Chondrocyte (in vitro differentiated cells): ENCODE measurements at places on chromosomes 2 and 18.

DNA sequence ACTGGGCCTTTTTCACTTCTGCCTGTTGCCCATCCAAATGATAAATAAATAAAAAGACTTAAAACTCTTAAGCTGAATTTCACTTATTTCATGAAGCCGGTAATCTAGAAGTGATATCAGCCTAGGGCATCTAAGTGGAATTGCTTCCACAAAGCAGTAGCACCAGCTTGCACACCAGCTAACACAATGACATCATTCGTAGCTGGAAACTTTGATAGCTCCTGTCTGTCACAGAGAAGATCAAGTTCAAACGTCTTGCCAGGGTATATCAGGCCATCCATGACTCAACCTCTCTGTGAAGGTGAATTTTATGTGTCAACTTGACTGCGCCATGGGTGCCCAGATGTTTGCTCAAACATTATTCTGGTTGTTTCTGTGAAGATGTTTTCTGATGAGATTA is 161.7 kb upstream of the MYT1L start:
- no peak for DNase-seq

- DNase-seq = no peak
These were observed 88.0 kb downstream of the KYNU start for GRCh38 chr2:142965443-142965842.

GRCh38 chr2:201128933-201129505 is 13.1 kb downstream of the CFLAR start:
- DNase-seq = no peak

DNA sequence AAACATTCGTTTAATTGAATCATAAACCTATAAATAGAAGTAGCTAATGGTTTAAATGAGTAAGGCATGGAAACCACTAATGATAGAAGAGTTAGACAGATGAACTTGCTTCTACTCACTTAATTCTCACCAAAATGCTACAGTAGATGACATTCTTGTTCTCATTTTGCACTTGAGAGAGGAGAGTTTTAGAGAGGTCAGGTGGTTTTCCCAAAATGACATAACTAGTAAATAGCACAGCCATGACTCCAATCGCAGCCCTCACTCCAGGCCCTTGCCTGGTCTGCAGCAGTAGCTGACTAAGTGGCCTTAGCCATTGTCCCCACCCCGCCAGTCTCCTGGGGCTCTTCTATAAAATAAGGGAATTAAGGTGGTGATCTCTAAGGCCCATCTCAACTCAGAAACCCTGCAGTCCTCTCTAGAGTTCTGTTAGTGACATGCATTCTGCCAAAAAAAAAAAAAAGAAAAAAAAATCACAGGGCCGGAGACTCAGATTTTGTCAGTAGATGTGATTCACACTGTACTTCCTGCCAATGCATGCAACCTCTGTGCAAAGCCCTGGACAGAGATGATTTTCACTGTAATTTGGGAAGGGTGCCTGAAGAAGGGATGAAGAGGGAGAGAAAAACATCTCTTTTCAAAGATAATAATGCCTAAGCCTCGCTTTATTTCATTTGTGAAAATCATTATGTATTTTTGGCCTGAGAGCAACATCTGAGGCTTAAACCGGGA is 221.8 kb downstream of the ANAPC1 start:
- no peak for DNase-seq

- no peak for DNase-seq
These were observed 57.4 kb downstream of the FAM168B start for GRCh38 chr2:131035826-131036231.

GRCh38 chr2:119821266-119821665 is 61.5 kb downstream of the PTPN4 start:
- no peak for DNase-seq

GRCh38 chr2:219736209-219736608 is 108.8 kb downstream of the SLC4A3 start:
- DNase-seq = no peak

GRCh38 chr2:75054296-75054695 is 95.9 kb downstream of the POLE4 start:
- no peak for DNase-seq

DNA sequence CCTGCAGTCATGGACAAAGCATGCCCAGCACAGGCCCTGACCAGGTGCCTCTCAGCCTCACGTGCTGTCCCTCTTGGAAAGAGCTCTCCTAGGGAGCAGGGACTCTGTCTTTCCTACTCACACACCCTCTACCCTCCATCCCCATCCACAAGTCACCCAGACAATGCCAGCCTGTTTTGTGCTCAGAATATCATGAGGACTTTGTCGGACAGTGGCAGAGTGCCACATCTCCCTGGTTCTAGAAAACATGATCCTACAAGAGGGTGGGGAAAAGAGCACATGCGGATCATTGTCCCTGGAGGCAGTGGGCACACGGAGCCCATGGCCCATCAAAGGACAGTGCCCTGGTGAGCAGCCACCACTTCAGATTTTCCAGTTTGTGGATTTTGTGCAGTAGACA is 3.7 kb upstream of the MAL start:
- DNase-seq = no peak

- DNase-seq = no peak
These were observed 124.7 kb upstream of the ZNF516 start for GRCh38 chr18:76619621-76620315.

DNA sequence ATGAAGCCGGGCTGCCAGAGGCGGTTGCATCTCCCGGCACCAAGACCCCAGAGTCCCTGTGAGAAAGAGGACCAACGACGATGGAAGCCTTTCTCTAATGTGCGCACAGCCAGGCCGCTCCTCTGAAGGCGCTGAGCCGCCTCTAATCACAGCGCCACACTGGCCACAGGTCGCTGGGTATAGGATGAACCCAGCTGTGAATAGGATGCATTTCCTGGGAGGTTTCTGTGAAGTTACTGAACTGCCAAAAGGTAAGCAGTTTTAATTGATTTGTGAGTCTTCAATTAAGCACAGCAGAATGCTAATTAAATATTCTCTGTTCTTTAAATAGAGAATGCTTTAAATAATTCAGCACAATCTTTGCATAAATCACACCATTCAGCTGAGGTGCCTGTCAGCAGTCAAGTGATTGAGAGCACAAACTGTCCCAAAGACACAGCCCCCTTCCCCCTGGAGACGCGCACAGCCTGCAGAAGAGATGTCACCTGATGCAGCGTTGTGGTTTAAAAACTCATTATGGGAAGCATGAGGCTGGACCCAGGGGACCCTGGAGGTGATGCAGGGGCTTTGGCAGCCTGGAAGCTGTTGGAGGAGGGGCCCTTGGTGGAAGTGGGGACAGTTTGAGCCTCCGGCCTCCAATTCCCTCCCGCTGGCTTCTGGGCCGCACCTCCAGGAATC is 98.1 kb downstream of the RTP5 start:
- no peak for DNase-seq

- no peak for DNase-seq
These were observed 259.2 kb downstream of the IKZF2 start for GRCh38 chr2:212892193-212892592.

DNA sequence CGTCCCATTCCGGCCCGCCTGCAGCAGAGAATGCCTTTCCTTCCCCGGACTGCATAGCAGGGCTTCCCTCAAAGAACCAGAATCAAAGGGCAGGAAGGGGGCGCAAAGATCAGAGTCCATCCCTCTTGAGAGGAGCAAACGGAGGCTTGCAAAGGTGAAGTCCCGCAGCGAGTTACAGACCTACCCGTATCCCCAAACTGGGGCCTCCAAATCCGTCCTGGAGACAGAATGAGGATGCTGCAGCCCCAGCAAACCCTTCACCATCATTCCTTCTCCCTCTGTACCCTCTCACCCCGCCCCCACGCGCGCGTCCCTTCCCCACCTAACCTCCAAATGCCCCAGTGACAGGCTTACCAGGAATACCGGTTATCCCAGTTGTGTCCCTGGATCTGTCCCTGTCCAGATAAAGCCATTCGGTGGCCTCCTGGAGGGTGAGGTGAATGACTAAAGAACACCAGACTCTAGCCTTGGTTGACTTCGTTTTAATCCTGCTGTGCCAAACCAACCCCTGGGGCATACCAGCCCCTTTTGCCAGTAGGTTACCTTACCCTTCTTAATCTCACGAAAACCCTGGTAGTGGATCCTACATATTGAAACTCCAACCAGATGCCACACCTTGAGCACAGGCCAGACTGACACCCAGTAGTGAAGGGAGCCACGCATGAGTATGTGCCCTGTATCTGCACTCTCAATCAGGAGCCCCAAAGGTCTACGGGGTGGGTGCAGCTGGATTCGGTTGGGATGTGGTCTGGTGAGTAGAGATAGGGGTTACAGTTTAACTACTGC is 961 bp upstream of the SLC40A1 start:
- no peak for DNase-seq

GRCh38 chr18:21306368-21306767 is 64.3 kb downstream of the GREB1L start:
- no peak for DNase-seq

DNA sequence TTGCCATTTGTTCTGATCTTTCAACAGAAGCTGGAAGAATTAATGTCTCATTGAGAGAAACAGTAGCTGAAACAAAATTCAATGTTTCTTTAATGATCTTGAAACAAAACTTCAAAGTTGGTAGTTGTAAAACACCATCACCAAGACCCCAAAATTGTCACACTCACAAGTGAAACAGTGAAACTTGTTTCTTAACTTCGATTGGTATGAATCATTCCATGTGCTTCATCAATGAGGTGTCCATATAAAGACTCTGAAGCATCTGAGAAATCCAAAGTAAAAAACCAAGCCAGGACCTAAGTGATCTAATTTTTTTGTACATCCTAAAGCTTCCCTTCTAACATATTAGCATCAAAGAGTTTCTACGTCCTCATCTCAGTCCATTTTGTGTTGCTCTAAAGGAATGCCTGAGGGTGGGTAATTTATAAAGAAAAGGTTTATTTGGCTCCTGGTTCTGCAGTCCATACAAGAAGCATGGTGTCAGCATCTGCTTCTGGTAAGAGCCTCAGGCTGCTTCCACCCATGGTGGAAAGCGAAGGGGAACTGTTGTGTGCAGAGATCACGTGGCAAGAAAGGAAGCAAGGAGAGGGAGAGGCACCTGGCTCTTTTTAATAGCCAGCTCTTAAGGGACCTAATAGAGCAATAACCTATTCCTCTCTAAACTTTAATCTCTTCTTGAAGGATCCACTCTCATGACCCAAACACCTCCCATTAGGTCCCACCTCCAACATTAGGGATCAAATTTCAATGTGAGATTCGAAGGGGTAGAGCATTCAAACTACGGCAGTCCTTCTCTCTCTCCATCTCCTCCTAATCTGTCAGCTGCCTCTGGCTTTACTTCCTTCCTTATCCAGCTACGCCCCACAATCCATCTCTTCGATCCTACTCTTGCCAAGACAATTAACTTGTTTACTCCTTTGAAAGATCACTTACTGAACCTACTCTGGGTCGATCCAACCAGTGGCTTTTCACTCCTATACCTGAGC is 20.7 kb upstream of the TLK1 start:
- no peak for DNase-seq

GRCh38 chr2:11667866-11668637 is 1.9 kb downstream of the NTSR2 start:
- no peak for DNase-seq

- DNase-seq = no peak
These were observed 16.4 kb downstream of the GEMIN6 start for GRCh38 chr2:38794235-38794946.

DNA sequence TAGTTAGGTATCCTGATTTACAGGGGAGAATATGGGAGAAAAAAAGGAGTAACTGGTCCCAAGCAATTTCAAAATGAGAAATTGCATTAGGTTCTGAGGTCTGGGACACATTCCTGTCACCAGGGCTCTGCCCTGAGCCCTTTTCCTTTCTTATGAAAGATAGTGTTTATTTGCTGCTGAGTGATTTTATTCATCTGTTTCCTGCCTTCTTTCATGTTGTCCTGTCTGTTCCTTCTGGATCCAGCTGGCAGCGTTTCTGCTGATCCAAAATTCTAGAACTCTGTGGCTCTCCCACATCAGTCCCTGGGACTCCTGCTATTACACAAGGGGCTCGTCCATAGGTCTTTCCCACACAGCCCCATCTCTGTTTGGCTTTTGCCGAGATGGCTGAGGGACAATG is 519.1 kb upstream of the SALL3 start:
- no peak for DNase-seq

GRCh38 chr18:33804258-33804657 is 226.2 kb downstream of the ASXL3 start:
- DNase-seq = no peak

- no peak for DNase-seq
These were observed 287.0 kb upstream of the SLC14A2 start for GRCh38 chr18:45328296-45328695.

- no peak for DNase-seq
These were observed 136.6 kb downstream of the MTCL1 start for GRCh38 chr18:8841781-8842485.

DNA sequence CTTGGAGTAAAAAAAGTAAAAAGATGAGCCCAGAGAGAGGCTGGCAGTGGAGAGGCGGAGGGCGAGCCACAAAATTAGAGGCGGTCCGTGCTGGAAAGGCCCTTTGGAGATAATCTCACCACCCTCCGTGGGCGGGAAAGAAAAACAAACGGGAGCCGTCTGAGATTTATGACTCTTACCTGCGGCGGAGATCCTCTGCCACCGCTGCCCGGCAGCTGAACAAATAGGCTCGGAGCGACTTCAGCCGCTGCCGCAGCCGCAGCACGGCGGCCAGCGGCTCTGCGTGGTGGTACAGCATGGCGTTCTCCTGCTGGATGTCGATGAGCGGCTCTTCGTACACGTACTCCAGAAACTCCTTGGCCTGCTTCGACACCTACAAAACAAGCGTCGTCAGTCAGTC is 94.6 kb downstream of the PLEKHM3 start:
- no peak for DNase-seq

DNA sequence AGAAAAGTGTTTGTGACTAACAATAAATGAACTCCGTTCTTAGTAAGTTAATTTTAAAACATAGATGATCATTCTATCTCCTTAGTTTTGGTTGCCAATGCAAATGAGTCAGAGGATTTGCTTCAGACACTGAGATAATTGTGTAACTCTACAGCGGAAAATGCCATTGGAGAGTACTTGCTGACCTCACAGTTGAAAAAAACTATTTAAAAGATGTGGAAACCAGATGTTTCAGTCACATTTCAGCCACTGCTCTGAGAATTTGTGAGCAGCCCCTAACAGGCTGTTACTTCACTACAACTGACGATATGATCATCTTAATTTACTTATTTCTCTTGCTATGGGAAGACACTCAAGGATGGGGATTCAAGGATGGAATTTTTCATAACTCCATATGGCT is at the start of gene TNFAIP6:
TSS of gene TNFAIP6 (plus strand) at position 234 of the 400 bp plus-strand sequence. CDS start at position 309, 75 bp downstream.
- no peak for DNase-seq

DNA sequence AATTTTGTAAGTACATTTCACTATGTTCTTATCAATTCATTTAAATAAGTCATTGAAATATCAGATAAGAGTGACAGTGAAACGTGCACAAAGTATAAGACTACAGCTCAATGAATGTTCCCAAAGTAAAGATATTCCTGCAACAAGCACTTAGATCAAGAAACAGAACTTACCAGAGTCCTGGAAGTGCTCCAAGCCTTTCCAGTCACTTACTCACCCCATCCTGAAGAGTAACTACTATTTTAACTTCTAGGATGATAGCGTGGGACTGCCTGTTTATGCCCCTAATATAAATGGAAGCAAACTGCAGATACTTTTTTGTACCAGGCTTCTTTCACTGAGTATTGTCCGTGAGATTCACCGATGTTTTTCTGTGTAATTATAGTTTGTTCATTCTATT is 768.9 kb downstream of the SLC4A3 start:
- DNase-seq = no peak
